ENCODE measurements at places on chromosomes 12 and 14.

DNA sequence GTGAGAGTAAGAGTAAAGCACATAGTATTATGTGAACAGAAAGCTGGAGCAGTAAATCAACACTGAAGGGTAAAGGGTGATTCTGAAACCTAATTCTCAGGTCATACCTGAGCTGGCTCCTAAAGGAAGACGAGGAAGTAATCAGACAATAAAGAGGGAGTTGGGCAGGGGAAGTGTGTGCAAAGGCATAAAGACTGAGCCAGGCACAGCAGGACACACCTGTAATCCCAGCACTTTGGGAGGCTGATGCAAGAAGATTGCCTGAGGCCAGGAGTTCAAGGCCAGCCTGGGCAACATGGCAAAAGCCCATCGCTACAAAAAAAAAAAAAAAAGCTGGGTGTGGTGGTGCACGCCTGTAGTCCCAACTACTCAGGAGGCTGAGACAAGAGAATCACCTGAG is 9.6 kb downstream of the ARF3 start:
- no peak for DNase-seq

- DNase-seq, result no peak
These were observed 800.5 kb downstream of the NRXN3 start for GRCh38 chr14:78970677-78971076.

GRCh38 chr14:70642303-70643235 is 853 bp downstream of the TTC9 start:
- no peak for DNase-seq

DNA sequence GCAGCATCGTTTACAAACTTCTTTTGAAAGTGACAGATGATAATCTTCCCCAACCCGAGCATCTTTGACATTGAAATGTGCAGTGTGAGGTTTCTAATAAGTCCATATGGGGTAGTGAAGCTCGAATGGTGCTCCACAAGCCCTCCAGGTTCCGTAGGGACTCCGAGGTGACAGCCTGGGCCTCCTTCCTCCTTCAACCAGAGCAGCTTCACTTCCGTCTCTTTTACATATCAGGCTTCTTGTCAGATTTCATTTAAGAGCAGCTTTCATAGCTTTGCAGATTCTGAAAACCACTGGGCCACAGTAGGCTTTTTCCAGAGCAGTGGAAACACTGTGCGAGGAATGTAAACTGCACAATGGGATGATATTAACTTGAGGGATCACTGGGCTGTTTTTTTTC is 103.6 kb upstream of the CPM start:
- DNase-seq, result no peak

- no peak for DNase-seq
These were observed at the start of gene GPD1 for GRCh38 chr12:50103767-50104321. TSS of gene GPD1 (plus strand) at chr12:50104008. CDS start at chr12:50104051, 43 bp downstream.

- no peak for DNase-seq
These were observed 33.4 kb downstream of the KITLG start for GRCh38 chr12:88546853-88547252.

DNA sequence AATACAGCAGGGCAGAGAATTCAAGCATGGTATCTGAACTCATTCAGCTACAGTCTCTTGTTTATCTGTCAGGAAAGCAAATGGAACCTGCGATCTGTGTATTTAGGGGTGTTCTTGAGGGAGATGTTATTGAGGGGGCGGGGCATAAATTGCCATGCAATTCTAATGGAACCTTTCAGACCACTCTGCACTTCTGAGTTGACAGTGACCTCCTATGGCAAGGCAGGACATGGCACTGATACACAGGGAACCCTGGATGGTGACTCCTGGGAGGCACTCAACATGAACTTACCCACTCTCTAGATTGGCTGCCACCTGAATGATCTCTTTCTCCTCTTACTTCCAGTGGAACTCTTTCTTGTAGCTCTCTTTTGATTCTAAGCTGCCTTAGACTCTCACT is 787.3 kb downstream of the VRK1 start:
- DNase-seq, result no peak

DNA sequence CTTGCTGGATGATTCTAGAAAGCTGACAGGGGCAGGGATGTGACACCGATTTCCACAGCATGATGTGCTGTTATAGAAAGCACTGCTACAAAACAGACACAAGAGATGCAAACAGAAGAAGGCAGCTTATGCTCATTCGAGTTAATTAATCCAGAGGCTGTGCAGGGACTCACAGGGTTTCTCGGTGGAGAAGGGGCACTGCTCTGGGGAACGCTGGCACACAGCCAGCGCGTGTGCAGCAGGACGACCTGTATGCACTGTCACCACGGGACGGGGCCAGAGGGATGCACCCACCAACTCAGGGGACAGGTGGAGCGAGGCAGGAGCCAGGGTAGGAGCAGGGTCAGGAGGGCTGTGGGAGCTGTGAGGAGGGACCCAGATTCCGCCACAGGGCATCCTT is 143.5 kb downstream of the RIMBP2 start:
- DNase-seq, result no peak
